NCI-H2171 (cell line): ENCODE measurements at places on chromosomes 13 and 19.

- no peak for DNase-seq
Observed at GRCh38 chr13:39676315-39676876, 20.9 kb downstream of the COG6 start.

- no peak for DNase-seq
Observed at GRCh38 chr13:47287291-47287751, 390.5 kb upstream of the HTR2A start.

DNA sequence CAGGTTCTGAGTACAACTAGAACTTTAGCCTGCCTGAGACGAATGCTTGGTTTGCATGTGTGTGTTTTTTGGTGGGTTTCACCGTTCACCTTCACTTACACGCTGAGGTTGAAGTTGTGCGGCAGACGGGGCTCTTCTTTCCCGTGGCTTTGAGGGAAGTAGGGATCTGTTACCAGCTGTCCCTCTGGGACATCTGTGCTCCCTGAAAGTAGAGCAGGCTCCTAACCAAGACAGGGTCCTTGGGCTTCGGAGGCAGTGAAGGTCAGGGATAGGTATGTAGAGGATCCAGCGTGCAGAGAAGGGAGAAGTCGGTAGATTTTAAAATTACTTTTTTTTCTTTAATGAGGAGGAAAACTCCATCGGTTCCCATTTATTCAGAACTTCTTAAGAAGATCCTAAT lies 48.7 kb downstream of the ZNF536 start:
- DNase-seq: peak; percentile 37

DNA sequence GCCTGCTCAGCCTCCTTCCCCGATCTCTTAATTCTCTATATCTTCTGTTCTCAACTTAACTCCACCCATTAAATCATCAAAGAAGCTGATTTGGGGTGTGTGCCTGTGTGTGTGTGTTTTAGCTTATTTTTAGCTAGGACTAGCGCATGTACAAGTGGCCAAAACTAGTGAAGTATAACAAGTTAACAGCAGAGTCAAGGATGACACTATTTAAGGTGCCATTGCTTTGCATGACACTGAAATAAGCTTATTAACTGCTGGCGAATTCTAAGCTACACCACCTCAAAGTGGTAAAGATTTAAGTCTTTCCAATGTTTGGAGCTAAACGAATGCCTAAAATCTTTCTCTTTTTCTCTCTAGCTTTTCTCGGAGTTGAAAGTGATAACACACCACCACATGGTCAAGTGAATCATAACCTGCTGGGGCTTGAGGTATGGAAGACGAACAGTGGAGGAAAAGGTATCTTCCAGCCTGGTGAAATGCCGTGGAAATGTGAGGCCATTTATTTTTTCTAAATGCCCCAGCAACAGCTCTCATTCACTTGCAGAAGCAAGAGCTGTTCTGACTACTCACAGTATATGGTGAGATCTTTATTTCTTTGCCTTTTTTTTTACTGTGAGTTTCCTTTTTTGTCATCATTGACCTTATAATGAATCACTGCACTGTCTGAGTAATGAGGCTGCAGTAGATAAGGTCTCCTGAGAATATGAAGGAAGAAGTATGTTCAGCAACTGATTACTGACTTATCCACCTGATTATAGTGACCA lies 570.3 kb downstream of the PCDH9 start:
- DNase-seq: no peak

DNA sequence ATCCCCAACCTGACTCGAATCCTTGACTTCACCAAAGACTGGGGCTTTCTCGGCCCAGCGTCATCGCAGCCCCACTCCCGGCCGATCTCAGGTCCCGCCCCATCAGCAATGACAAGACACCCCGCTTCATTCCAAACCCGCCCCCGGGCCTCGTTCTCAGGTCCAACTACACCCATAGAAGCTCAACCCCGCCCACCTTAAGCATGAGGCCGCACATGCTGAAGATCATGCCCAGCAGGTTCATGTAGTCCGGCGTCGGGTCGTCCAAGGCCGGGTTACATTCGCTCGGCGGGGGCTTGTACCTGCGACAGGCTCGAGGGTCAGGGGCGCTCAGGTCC lies 2.3 kb downstream of the WDR83 start:
- no peak for DNase-seq

DNA sequence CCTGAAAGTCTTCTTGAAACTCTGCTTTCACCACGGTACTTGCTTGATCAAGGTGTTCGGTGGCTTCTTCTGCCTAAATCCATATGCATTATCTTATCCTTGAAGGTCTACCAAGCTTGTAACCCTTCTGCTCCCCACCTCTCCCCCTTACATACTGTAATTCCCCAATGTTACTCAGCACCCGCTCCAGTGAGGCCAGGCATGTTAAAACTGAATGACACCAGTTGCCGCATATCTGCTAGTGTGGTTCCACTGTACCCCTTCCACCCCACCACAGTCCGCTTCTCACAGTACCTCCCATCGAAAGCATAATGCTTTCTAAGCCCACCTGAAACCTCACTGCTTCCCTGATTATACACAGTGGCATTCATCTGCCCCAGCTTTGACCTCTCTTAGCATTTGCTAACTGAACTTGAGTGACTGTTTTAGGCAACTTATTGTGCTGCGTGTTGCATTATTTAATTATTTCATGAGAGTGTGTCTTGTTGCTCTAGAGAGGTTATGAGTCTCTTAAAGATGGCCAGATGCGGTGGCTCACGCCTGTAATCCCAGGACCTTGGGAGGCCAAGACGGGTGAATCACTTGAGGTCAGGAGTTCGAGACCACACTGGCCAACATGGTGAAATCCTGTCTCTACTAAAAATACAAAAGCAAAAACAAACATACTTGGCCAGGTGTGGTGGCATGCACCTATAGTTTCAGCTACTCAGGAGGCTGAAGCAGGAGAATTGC lies 87.6 kb upstream of the MBNL2 start:
- DNase-seq: no peak

GRCh38 chr19:4069331-4069959 lies 2.7 kb upstream of the ZBTB7A start:
- DNase-seq: no peak

DNA sequence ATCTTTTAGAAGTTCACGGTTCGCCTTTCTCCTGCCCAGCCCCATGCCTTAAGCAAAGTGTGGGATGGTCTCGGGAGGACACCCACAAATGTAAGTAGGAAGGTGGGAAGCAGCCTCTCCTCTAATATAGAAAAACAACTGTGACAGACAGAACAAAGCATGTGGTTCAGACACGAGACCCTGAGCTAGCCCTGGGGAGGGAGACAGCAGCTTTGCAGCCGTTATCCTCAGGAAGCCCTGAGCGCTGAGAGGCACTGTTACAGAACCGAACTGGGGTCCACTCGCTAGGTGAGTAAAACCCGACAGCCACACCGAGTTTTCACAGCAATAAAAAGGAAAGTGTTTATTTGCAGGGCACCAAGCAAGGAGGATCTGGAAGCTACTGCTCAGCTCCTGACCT lies 210.6 kb downstream of the UQCRFS1 start:
- no peak for DNase-seq

DNA sequence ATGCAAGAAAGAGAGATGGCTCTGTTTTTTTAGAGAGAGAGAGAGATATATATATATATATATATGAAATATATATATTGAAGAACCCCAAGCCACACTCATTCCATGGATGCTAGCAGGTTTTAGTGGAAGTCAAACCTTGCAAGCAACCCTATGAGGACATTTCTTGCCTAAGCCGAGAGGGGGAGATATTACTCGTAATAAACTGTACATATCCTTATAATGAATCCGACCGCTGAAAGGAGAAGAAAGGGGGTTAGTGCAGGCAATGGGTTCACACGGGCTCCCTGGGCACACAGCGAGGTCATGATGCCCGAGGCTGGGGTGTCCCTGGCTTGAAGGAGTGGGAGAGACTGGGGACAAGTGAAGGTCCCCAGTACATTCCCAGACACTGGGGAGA lies 78.3 kb downstream of the IER2 start:
- DNase-seq: no peak

GRCh38 chr13:34943436-34944273 lies 1.6 kb downstream of the NBEA start:
- DNase-seq: peak; percentile 32

- DNase-seq: no peak
Observed at GRCh38 chr13:90787007-90787406, 560.5 kb upstream of the MIR17HG start.

GRCh38 chr13:46963904-46964303 lies 67.1 kb upstream of the HTR2A start:
- DNase-seq: no peak

DNA sequence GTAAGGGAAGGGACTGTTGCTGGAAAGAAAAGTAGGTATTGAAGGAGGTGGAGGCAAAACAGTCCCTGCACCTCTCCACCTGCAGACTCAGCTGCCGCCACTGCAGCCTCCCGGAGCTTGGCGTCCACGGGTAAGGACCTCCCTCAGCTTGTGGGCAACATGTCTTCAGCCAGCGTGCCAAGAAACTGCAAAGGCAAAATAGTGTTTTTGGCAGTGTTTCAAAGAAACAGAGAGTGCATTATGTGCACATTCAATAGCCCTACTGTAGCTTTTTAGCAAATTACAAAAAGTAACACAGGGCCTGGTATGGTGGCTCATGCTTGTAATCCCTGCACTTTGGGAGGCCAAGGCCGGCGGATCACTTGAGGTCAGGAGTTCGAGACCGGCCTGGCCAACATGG lies 57.4 kb downstream of the ATP11A start:
- no peak for DNase-seq

DNA sequence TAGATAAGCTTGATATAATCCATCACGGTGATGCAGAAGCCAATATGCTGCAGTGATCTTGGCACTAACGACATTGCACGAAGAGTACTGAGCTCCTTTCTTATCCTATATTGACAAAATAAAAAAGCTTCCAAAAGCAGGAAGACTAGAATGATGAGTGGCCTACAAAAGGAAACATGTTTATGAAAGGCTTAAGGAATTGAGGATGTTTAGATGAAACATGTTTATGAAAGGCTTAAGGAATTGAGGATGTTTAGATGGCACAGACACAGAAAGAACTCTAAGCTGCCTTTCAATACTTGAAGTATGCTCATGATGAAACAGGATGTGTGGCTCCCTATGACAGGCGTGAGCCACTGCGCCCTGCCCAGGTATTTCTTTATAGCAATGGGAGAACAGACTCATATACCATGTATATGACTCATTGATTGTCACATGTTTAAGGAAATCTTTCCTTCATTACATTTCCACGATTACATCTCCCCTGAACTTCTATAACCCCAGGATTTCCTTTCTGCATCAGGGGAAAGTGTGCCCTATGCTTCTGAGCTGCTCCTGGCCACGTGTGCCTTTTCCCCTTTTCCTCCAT lies 690.8 kb upstream of the ARGLU1 start:
- DNase-seq: no peak

DNA sequence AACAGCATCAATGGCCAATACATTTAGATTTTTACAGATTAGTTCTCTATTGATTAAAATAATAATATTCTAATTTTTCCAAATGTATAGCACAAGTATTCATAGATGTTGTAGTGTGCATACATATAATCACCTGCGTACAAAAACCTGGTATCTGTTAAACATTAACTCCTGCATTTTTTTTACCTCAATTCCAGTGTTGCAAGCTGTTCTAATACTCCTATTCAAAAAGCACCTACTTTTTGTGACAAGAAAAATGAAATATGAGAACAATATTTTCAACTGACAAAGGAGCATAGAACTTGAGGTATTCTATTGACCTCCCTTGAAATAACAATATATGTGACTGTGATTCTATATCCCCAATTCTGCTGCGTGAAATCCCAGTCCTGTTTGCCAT lies 422.9 kb upstream of the PCDH20 start:
- no peak for DNase-seq

GRCh38 chr19:49716154-49716553 lies 25.2 kb downstream of the CPT1C start:
- DNase-seq: no peak

- DNase-seq: no peak
Observed at GRCh38 chr13:45333977-45334922, 6.7 kb downstream of the TPT1 start.

GRCh38 chr13:78976696-78977095 lies 317.7 kb upstream of the OBI1 start:
- peak; percentile 31 for DNase-seq

DNA sequence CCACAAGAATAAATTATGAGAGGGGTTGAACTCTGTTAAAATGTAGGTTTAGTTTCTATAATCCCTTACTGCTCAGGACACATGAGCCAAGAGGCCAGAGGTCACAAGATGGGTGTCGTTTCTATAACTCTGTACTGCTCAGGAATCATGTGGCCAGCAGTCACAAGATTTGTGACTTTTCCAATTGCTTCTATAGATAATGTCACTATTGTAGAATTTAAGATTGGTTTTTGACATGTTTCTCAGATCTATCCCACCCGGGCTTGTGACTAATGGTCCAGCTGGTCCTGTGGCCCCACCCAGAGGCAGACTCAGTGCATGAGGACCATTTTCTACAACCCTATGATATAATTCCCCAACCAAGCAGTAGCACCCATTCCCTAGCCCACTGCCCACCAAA lies 662.0 kb upstream of the KLF12 start:
- DNase-seq: no peak

DNA sequence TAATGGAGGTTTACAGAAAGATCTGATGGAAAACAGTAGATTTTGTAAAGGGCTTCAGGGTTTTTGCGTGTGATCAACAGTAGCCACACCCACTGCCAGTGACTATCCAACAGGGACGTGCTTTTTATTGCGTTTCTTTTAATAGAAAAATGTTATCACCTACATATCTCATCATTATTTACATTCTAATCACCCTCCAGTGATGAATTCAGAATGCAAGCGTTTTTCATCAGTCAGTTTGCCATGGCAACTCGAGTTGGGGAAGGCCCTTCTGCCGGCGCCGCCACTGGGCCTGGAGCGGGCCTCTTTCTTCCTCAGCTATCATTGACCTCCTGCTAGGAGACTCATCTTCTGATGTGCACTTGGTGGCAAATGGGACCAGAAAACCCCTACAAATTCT lies 90.3 kb upstream of the TMTC4 start:
- DNase-seq: no peak

- DNase-seq: no peak
Observed at GRCh38 chr13:33257841-33258807, 27.4 kb downstream of the STARD13 start.

DNA sequence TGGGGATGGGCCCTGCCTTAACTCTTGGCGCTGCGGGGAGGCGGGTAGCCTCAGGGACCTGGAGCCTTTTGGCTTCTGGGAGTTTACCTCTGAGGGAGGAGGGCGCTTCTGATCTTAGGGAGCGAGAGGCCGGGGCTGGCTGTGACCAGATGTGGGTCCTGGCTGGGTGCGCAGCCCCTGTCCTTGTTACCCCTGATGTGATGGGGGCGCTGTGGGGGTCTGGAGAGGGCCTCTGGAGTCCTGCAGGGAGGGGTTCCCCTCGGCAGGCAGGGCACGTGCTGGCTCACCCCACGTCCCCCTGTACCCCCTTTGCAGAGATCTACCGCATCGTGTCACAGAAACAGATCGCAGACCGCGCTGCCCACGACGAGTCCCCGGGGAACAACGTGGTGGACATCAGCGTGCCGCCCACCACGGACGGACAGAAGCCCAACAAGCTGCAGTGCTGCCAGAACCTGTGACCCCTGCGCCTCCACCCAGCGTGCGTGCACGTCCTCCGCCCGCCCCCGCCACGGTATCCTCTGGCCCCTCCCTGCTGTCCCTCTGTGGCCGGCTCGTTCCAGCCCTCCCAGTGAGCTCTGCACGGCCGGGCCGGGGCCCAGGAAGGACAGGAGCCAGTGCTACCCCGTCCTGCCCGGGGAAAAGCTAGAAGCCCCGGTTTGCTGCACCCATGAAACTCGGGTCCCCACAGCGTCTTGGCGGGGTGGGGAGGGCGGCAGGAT lies 9.8 kb upstream of the MARCHF2 start:
- DNase-seq: no peak
